ENCODE measurements at places on chromosomes 4 and X. TPM values are rescaled to one million over a fixed set of nuclear protein-coding genes. Genes with fewer than 3 reads are reported as not detected.

DNA sequence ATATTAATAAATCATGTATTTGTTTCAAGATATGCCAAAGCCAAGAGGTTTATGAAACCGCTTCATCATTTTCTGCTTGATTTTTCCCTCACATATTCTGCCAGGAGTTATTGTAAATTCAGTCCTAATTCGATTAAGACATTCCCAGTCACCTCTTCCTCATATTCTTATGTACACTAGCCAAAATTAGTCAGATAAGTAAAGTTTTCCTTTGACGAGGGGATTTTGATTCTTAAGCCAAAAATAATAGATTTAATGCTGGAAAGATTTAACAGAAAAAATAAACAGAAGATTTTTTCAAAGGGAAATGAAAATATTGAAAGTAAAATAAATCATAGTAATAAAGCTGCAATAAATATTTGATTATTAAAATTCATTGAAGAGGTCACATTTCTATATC is 51.0 kb upstream of the VEGFC start:
- DNase-seq, result no peak

DNA sequence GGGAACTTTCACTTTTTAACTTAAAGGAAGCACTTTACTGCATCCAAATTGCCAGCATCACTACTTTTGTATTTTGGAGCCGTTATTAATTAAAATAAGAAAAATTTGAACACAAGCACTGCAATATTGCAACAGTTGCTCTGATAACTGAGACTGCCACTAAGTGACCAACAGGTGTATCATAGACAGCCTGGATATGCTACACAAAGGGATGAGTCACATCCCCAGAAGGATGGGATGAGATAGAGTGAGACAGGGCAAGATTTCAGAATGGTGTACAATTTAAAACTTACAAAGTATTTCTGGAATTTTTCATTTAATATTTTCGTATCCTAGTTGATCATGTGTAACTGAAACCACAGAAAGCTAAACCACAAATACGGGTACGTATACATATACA is 204.1 kb downstream of the MAPK10 start:
- no peak for DNase-seq

Gene LPAR4
- total RNA-seq, result 1.3 TPM

DNA sequence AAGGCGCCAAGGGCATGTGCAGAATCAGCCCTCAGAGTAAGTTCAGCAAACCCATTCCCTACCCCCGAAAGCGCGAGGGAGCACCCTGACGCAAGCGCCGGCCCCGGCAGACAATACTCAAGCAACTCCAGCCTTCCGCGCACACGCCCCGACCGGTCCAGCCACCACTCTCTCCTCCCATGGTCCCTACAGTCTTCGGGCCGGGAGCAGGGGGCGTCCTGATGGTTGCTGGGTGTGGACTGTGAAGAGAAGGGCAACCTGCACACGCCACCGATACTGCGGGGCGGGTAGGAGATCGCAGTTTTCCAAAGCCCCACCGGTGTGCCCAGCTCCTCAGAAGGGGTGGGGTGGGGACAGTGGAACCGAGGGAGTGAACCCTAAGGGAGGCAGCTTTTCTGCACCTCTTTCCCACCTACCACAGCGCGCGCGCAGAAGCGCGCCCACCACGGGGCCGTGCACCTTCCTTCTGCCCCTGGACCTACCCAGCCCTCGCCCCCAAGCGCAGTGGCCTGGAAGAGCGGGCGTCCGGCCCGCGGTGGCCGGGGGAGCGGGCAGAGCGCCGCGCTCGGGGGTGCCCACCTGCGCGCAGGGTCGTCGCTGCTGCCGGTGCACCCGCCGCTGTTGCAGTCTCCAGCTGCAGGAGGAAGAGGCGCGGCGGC is 650.2 kb upstream of the DIPK2B start:
- DNase-seq, result peak; percentile 55

GRCh38 chr4:88029556-88029955 is 22.1 kb downstream of the PKD2 start:
- peak; percentile 45 for DNase-seq

GRCh38 chr4:40316782-40317635 is 18.1 kb upstream of the CHRNA9 start:
- DNase-seq, result peak; percentile 91

DNA sequence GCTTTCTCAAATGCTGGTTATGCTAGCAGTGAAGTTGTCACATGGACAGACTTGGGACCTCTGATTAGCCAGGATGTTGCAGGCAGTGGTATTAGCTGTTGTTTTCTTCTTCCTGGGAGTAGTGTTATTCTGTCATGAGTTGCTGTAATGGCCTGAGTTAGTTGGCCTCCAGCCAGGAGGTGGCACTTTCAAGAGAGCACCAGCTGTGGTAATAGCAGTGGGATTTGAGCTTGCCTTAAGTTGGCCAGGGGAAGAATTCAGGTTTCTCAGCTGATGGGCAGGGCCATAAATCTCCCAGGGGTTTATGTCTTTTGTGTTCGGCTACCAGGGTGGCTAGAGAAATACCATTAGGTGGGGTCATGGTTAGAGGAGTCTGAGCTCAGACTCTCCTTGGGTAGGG is 132.6 kb downstream of the GLUD2 start:
- no peak for DNase-seq

Gene ADGRG4
- not detected for total RNA-seq

Measured in RPMI7951 (cell line).